ENCODE measurements at places on chromosomes 12 and 14.

- no peak for DNase-seq
Measured at GRCh38 chr12:119666226-119666795, 1.6 kb upstream of the PRKAB1 start.

- no peak for DNase-seq
Measured at GRCh38 chr12:59040656-59041055, 120.4 kb upstream of the LRIG3 start.

DNA sequence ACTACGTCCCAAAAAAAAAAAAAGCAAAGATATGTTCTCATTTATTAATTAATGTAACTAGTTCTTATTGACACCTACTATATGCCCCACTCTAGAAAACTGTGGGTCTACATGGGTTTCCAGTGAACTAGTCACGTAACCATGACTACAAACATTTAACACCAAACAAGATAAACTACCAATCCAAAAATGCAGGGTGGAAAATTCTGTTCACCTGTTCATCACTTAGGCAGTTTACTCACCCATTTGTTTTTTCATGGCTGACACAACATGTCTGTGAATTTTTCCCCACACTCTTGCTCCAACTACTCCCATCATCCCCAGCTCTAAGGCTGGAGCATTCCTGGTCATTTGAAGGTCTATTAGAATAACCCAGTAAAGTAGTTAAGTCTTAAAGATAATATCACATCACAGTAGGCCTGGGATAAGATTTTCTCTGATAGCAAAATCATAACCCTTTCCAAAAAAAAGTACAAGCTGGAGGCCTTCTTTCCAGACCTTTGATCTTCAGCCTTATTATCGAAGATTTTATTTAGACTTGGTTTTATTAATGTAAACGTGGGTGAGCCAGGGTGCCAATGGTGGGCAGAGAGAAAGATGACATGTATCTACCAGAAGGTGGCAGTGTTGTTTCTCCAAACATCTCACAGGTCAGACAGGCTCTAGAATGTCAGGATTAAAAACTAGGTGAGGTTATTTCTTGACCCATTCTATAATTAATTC lies 61.6 kb upstream of the DAAM1 start:
- no peak for DNase-seq

GRCh38 chr12:130433411-130433810 lies 95.7 kb downstream of the PIWIL1 start:
- no peak for DNase-seq

DNA sequence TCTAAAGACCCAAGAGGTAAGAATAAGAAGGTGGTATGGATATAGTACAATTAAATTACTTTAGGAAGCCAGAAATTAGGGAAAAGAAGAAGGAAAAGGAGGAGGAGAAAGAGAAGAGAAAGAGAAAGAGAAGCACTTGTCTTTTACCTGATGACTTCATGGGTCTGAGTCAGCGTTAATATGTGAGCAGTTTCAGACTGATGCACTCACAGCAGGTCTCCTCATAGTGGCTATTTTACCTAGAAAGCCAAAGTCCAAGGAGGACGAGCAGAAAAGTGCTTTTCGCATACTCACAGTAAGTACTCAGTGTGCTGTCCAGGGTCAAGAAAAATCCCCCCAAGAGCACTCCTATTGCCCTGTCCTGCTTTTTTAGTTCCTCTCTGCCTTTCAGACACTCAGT lies 222.1 kb downstream of the C12orf42 start:
- DNase-seq = no peak

DNA sequence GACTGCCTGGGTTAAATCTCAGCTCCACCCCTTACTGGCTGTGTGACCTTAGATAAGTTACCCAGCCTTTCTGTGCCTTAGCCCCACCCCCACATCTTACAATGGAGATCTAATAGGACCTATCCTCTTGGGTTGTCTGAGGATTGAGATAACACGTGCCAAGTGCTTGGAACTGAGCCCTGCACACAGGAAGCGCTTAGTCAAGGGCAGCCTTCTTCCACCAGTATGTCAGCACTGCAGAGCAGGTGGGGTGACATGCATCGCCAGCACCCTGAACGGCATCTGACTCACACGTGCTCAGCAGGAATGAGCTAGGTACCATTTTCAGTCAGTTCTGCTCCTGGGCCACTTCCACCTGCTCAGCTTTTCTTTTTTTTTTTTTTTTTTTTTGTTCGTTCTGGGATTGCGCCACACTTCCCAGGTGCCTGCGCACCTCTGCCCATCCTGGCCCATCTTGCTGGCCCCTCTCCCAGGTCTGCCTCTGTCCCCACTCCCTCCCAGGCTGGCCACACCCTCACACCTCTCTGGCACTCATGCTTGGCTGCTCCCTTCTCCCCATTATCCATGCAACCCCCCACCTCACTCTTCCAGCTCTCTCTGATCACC lies 19.6 kb downstream of the LGMN start:
- DNase-seq = no peak

GRCh38 chr12:12803186-12803585 lies 10.0 kb upstream of the DDX47 start:
- DNase-seq = no peak

DNA sequence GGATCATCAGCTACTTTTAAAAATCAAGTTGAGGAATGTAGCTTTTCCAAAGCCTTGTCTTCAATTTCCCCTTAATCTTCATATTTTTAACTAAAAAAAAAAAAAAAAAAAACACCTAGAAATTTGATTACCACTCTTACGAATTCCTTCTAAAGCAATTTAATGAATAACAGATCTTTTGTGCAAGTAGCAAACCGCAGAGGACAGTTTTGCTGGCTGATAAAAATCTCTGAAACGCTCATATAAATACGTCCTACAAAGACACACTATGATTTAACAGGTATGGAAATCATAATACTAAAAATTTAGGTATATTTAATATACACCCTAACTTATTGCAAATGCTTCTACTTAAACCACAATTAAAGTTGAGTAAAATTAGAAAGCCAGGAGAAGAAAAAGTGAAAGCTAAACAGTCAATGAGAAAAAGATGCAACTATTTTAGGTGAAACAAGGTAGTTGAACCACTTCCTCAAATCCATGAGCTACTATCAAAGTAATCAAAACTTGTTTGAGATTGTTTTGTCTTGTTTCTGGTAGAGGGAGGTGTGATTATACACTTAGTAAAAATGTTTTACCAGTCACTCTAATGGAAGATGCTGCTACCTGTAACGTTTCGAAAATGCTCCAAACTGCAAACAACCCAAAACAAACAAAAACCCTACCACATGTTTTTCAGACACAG lies 2.2 kb downstream of the PAWR start:
- DNase-seq = no peak

- DNase-seq = no peak
Measured at GRCh38 chr14:97273540-97273939, 476.4 kb downstream of the VRK1 start.

- DNase-seq = no peak
Measured at GRCh38 chr14:69323999-69324282, 64.0 kb downstream of the GALNT16 start.

DNA sequence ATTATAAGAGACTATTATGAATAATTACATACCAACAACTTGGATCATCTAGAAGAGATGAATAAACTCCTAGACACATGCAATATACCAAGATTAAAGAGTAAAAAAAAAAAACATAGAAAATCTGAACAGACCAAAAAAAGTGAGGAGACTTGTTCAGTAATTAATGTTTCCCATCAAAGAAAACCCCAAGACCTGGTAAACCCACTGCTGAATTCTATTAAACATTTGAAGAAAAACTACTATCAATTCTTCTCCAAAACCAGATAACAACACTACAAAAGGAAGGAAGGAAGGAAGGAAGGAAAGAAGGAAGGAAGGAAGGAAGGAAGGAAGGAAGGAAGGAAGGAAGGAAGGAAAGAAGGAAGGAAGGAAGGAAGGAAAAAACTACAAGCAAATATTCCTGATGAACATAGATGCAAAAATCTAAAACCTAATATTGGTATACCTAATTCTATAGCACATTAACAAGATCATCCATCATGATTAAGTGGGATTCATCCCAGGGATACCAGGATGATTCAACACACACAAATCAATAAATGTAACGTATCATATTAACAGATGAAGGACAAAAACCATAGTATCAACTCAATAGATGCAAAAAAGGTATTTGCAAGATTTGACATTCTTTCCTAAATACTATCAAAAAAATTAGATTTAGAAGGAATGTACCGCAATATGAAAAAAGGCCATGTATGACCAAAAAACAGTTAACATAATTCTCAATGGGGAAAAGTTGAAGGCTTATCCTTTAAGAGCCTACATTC lies 445.5 kb downstream of the KCNH5 start:
- DNase-seq = no peak

- DNase-seq = no peak
Measured at GRCh38 chr14:75826599-75826998, 155.2 kb downstream of the TGFB3 start.

- DNase-seq = no peak
Measured at GRCh38 chr12:49008943-49009342, 9.6 kb downstream of the PRKAG1 start.

DNA sequence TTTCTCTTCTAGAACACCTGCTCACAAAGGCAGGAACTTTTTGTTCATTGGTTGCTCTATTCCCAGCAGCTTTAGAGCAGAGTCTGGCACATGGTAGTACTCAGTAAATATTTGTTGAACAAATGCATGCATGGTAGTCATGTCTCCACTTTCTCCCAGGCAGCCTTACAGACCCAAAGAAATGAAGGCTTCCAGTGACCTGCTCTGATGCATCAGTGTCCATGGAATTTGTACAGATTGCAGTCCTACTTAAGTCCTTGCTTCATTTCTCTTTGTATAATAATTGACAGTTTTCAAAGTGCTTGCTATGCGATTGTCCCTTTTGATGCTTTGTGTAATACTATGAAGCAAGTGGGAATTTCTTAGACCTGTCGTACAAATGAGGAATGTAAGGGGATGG lies 119.6 kb downstream of the DERA start:
- DNase-seq = no peak

DNA sequence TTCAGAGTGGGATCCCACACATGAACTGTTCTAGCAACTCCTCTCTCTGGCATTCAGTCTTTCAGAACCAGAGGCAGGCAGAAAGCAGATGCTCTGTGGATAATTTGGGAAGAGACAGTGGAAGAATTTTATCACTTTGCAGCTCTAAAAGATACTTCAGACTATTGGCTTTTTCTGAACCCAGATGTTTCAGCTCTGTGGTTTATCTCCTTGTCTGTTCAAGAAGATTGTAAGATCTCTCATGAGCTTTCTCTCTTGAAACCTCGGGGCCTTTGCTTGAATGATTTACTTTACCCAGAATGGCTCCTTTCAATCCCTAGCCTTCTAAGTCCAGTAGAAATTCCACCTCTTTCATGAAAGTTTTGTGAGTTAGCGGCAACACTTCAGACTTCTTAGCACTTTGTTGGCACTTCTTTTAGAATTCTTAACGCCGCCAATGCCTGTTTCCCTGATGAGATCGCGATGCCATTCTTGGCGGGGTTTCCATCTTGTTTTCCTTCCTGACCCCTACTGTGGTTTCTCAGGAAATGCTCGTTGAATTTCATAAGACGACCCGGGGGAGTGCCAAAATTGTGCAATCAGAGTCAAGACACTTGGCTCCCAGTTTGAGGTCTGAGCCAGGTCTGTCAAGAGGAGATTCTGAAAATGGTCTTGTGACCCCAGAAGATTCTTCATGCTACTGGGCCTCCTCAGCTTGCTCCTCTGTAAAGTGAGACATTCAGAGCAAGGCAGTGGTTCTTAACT lies 107.0 kb upstream of the PRICKLE1 start:
- no peak for DNase-seq

GRCh38 chr14:104639885-104640548 lies 35.4 kb upstream of the TMEM179 start:
- DNase-seq = no peak

- no peak for DNase-seq
Measured at GRCh38 chr14:62179367-62180018, 417.3 kb downstream of the SNAPC1 start.

- DNase-seq = no peak
Measured at GRCh38 chr14:85058150-85058549, 471.8 kb upstream of the FLRT2 start.

- no peak for DNase-seq
Measured at GRCh38 chr14:34368971-34369647, 92.9 kb downstream of the SPTSSA start.

- DNase-seq = no peak
Measured at GRCh38 chr14:42322531-42323284, 716.0 kb downstream of the LRFN5 start.

DNA sequence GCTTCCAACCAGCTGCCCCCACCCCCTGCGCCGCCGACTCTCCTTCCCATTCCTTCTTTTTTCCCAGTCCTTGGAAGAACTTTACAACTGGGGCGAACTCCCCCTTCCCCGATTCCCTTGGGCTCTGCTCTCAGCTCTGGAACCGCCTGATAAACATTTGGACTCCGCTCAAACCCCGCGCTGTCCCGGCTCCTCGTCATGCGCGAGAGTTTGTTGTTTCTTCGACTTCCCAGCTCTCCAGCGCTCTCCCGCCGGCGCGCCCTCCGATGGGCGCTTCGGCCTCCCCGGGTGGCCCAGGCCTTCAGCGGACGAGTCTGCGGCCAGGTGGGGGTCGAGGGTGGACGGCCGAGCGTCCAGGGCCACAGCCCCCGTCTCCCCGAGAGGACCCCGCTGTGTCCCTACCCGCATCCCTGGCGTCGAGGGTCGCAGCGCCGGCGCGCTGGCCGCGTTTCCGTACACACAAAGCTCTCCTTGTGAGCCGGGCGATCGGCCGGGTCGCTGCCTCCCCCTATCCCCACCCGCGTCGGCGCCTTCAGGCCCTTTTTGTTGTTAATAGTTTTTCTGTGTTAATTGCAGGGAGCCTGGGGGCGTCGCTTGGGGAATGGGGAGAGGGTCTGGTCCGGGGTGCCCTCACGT lies 847 bp downstream of the MMP14 start:
- DNase-seq = no peak

DNA sequence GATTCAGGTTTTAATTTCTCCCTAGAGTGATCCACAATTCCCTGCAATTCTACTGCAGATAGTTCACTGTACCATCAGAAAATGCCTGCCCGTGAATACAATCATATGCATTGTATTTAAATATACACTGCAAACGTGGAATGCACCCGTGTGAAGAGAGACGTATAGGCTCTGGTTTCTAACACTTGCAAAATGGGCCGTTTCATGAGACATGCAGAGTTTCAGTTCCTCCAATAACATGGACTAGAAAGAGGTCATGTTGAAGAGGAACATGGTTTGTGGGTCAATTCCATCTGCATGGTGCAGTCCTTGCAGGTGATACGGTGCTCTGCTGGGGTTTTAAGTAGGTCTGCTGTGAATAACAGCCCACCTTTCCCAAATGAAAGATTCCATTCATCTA lies 373.3 kb downstream of the TMEM132D start:
- DNase-seq = no peak
